ENCODE measurements at places on chromosomes 16 and 17.

GRCh38 chr16:89958068-89958467 lies 9.5 kb downstream of the DEF8 start:
- peak; percentile 50 for DNase-seq

DNA sequence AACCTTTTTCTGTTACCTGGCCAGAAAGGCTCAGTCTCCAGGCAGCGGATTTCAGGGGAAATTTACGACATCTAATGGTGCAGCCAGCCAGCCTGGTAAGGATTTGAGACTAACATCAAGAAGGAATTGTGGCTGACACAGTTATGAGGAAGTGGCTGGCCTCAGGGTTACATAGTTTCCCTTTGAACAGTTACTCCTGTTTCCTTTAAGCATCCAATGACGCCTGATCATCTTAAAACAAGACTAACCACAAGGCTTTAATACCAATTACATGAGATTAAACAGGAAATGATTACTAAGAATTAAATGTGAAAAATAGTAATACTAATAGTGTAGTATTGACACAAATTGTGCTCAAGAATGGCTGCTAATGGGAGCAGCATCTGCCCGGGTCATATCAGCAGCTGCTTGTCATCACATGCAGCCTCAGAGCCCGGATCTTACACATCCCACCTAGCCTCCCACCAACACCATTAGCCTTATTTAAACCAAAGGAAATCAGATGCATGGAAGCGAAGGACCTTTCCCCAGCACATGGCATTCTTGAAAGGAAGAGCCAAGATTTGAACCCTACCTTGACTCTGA lies 431.8 kb downstream of the PMP22 start:
- peak; percentile 24 for DNase-seq

DNA sequence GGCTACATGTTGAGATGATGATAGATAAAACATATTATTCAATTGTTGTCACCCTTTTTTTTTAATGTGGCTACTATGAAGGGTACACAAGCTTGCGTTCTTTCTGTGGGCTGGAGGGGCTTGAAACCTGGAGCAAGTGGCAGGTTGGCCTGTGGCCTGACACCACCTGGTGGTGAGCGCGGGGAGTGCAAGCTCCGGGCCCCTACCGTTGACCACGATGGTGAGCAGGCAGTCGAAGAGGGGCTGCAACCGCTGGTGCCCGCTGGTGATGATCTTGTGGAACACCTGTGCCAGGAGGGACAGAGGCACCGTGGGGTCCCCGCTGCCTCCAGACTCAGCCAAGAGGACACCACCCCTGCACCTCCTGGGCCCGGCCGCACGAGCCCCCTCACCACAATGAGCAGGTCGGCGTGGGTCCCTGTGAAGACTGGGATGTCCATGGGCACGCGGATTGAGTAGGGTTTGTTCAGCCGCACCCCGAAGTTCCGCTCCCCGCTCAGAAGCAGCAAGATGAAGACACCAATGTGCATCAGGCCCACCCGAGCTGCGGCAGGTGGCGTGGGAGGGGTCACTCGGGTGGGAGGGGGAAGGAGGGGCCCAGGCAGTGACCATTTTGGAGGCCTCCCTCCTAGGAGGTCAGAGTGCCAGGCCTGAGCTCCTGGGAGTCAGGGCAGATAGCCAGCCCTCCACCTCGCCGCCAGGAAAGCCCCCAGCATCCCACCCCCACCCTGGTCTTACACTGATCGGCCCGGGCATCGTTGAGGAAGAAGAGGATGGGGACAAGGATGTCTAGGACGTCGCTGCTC lies 14.4 kb downstream of the HID1 start:
- DNase-seq: peak; percentile 80

DNA sequence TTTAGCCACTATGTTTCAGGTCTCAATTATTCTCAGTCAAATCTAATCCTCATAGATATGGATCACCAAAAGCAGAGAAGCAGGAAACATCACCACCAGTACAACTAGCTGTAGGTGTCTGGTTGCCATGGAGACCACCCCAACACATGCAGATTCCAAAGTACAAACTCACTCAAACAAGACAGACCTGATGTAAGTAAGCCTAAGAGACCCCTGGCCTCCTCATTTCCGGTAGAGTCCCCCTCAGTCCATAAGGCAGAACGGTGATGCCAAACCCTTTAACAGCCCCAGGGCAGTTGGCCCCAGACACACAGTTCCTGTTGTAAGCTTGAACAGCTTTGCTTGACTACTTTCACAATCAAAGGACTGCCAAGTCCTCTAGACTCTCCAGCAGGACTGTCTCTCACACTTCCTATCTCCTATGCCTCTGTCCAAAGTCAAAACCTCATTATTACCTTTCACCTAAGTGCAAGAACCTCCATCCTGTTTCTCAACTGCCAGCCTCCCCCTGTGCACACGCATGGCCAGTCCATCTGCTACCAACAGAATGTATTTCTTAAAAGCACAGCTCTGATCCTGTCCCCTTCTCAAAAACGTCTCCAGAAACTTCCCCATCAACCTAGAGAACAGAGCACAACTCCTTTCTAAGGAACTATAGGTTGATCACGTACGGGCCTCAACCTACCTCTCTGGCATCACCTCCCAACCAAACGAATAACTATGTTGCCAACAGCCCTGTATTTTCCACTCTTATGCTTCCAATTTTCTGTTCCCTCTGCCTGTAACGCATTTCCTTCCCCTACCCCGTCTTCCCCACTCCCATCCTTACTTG lies 23.9 kb downstream of the SLC39A11 start:
- peak; percentile 35 for DNase-seq

- DNase-seq: peak; percentile 60
Measured at GRCh38 chr17:10032118-10032852, 127.2 kb upstream of the RCVRN start.

DNA sequence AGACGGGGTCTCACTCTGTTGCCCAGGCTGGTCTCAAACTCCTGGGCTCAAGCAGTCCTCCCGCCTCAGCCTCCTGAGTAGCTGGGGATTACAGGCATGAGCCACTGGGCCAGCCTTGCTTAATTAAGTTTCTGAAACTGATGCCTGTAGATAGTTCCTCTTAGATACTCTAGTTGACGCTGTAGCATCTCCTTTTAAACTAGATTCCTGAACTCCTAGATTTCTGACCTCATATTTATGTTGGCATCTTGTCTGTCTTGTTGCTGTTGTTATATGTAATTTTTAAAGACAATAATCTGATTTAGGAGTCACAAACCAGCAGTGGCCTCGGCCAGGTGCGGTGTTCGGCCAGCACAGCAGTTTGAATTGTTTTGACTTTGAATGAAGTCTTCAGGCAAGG lies 37.5 kb downstream of the DHRS7B start:
- no peak for DNase-seq

All from AG08395 (cell line).